Fibroblast of skin of left biceps (primary cell): ENCODE measurements at places on chromosomes 5 and 9.
A peak's percentile ranks its signal among the peaks of the same experiment; 100 is the strongest.

GRCh38 chr9:71587576-71588362 is 180.5 kb downstream of the CEMIP2 start:
- peak; percentile 6 for DNase-seq

- no peak for DNase-seq
These were observed 409.9 kb downstream of the BRINP1 start for GRCh38 chr9:118959366-118959765.

DNA sequence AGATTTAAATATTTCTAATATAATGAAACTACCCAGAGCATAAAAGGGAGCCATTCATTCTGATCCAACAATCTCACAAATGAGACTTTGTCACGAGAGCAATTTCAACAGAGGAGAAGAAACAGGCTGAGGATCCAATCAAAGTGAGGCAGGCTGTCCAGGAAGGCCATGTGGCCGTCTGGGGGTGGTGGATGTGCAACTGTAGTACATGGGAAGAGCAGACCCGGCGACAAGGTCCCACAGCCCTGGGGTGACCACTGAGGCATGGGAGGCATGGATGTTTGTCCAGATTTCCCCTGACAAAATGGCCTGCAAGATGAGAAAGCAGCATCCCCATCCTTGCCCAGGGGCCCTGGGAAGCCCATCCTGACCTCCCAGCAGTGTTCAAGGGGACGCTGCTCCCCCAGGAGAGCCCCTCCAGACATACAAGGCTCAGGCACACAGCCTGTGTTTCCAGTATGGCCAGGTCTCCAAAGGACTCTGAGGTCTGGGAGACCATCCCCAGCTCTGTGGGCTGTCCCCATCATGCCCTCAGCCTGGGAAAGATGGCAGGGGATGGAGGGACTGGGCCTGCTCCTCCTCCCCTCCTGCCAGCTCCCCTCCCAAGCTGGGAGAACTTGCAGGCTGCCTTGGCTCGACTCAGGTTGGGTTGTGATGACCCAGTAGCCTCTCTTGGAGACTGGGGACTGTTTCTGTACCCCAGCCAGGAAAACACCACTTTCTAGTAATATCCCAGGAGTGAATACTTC is 27.5 kb upstream of the FCN2 start:
- no peak for DNase-seq

- DNase-seq = no peak
These were observed 249.3 kb downstream of the ICE1 start for GRCh38 chr5:5671823-5672222.

DNA sequence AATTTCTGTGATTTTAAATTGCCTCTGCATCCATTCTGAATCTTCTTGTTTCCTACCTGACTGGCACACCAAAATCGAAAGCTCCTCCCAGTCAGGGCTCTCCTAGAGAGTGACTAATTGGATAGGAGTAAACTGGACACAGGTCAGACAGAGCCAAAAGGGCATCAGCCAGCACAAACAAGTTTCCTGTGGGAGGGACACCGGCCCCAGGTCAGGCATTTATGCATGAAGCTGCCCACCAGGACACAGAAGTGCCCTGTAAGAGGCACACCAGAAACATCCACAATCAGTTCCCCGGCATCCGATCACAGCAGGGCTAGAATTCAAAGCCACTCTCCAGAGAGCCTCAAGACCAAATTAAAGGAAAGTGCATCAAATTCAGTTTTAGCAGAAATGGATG is 78.4 kb downstream of the SFXN1 start:
- DNase-seq = no peak

DNA sequence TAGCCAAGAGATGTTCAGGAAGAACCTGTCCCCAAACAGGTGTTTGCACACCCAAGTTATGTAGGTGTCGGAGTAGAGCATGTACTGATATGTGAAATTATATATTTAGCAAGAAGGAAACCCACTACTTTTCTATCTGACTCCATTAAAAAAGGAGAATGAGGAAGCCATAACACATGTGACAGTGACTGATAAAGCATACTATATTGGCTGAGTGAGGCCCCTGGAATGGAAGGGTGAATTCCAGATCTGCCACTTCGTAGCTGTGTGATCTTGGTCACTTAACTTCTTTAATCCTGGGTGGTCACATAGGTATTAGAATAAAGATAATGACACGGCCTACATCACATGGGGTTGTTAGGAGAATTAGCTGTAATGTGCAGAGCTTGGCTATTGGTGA is 116.0 kb upstream of the MAN2A1 start:
- DNase-seq = no peak
